ELR (cell line): ENCODE measurements at places on chromosomes 5 and 9.
A peak's percentile ranks its signal among the peaks of the same experiment; 100 is the strongest.

DNA sequence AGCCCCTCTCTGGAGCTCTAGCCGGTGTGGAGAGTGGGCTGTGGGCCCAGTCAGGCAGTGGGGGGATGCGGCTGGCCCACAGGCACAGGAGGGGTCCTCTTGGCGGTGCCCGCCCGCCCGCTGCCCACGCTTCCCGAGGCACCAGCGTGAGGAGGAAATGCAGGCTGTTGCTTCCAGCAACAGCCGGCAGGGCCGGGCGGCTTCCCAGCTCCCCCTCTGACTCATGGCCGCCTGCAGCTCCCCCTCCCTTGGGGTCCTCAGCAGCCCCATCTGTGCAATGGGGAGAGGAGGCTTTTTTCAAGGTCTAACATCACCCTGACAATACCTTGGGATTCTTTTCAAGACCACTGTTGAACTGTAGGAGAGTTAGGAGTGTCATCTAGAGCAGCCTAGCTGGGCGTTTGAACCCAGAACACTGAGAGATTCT lies 10.4 kb downstream of the CXXC5 start:
- no peak for DNase-seq

DNA sequence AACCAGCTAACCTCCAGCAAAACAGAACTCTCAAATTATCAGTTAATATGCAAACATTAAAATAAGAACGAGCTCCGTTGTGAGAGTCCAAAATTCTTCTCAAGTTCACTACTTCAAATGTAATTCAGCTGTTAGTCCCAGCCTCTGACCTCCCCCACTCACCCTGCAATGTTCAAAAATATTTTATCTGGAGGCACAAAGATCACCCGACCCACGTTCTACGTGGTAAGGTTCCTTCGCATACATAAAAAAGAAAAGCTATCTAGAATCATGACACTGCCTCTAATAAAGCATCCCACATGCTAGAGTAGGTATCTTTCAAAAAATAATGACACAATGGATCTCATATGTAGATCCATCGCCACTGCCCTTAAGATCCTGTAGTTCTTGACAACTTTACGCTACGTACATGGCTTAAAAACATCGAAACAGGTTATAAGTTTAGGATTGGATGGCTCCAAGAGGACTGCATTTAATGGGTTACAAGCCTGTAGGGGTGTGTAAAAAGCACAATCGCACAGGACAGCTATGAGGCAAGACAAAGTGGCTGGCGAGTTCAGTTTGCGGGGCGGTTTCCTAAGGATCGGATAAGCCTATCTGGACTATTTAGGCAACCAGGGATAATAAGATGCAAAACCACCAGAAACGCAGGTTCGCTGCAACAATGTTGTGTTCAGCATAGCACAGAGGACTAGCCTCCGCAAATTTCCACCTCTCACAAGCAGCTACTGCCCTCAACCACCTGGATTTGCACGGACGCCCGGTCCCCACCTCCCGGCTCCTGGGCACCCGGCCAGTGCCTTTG lies 969 bp downstream of the CLK4 start:
- no peak for DNase-seq

DNA sequence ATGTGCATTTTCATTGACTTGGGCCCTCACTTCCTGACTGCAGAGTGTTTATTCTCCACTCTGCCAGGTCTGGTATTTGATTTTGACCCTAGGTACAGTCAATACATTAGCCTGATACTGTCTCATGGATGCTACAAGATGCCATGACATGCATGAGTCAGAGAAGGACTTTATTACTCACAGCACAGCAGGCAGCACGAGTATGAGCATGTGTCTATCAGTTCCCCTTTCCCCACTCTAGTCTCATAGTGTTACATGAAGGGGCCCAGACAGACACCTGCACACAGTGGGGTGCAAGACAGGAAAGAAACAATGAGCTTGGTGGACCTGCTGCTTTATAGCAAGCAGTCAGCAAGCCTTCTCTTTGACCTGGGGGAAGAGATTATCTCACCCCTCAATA lies 19.6 kb downstream of the ITGA2 start:
- peak; percentile 93 for DNase-seq

GRCh38 chr5:8958602-8959001 lies 587.3 kb downstream of the SEMA5A start:
- no peak for DNase-seq

DNA sequence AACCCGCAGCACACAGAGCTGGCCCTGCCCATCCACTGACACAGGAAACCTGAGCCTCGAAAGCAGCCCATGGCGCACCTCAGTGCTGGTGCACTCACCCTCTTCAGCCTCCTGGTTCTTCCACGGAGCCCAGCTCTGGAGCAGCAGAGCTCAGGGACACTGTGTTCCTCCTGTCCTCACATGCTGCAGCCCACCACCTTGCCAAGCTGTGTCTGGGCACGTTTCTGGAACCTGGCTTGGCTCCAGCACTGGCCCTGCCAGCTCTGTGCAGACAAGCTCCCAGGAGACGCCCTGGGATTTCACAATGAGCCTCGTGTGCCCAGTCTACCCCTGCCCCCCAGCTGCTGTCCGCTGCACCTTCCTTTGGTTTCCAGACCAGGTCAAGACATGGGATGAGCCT lies 119.5 kb downstream of the SYK start:
- no peak for DNase-seq

GRCh38 chr9:93092251-93092991 lies 3.6 kb upstream of the CARD19 start:
- DNase-seq = no peak

GRCh38 chr9:116134975-116135374 lies 18.6 kb upstream of the PAPPA start:
- no peak for DNase-seq

- no peak for DNase-seq
Observed at GRCh38 chr5:40909264-40909663, at the start of gene C7. TSS of gene C7 (plus strand) at chr5:40909497. CDS start at chr5:40909611, 114 bp downstream.

- DNase-seq = peak; percentile 51
Observed at GRCh38 chr5:134902071-134902801, 2.7 kb upstream of the PCBD2 start.

DNA sequence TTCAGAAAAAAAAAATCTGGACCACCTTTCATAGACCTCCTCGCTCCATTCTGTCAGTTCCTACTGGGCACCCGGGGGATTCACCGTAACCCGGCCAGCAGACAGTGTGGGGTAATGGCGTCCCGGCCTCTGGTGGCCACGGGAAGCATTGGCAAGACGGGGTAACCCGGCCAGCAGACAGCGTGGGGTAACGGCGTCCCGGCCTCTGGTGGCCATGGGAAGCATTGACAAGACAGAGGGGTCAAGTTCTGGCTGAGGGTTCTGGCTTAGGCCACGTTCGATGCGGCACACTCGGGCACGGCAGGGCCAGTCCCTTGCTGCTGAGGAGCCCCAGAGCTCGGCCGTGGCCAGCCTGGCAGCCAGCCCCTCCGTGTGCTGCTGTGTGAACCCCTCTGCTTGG lies 116.2 kb upstream of the RAPGEF1 start:
- DNase-seq = peak; percentile 14

DNA sequence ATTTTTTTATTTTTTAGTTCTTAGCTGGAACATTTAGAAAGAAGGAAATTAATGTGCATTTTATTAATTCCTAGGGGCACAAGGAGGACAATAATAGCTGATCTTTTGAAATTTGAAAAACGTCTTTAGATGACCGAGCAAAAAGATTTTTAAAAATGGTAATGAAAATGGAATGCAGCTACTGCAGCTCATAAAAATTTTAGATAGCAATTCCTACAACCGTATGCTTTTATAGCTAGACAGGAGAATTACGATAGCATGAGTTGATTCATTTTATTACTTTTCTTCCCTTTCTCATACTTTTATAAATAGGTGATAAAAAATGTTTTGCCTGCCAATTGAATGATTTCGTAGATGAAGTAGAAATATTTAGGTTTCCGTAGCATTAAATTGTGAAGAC lies 13.7 kb upstream of the RUFY1 start:
- DNase-seq = no peak

DNA sequence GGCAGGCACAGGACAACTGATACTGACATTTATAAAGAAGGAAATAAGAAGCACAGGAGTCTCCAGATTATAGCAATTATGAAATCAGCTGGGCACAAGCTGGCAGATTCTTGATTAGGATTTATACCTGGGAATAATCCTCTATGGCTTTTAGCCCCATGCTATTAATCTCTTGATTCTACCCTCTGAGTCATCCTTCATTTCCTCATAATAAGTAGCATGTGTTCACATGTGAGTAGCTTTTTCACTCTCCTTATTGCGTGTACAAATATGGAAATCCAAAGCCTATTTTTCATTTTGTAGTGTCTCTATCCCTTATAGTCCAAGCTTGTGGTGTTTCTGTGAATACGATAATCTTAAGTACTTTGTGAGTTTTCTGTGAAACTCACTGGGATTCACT lies 185.0 kb upstream of the PRLR start:
- no peak for DNase-seq
